ENCODE measurements at places on chromosomes 2 and 18.

DNA sequence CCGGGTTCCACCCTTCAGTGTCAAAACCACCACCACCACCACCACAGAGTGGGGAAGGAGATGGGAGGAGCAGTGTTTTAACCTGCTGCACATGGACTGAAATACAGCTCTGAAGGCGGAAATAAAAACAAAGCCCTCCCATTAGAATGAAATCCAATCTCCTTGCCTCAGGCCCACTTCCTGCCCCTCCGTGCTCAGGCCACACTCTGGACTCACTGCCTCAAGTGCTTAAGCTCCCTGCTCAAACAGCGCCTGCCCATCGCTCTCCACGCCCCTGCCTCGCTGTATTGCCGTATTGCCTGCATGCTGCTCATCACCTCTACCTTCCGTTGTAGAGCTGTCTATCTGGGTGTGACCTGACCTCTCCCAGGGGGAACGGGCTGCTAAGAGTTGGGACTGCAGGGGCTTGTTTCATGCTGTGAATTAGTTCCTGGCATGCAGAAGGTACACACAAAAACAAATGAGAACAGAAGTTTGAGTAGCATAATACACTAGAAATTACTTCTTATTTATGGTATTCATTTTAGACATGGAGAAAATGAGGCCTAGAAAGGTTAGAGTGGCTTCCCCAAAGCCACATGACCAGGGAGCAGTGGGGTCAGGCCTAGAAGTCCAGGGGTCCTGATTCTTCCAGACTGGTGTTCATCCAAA lies 31.6 kb upstream of the NEB start:
- H3K4me1 ChIP-seq = peaks cover 21% of the 10 kb centered on the region
- H3K4me3 ChIP-seq = peak overlapping the region; percentile 24

GRCh38 chr2:174124181-174124580 lies 124.2 kb downstream of the OLA1 start:
- H3K27ac ChIP-seq = no peak overlapping the region
- no peaks in the 10 kb centered on the region for H3K4me1 ChIP-seq
- H3K36me3 ChIP-seq = no peaks in the 10 kb centered on the region
- no peaks in the 10 kb centered on the region for H3K27me3 ChIP-seq
- H3K4me3 ChIP-seq = no peak overlapping the region
- no peak for DNase-seq

GRCh38 chr2:177320596-177320995 lies 56.1 kb upstream of the NFE2L2 start:
- H3K4me3 ChIP-seq = no peak overlapping the region
- no peak overlapping the region for H3K27ac ChIP-seq
- no peaks in the 10 kb centered on the region for H3K4me1 ChIP-seq
- H3K36me3 ChIP-seq = peaks cover 2% of the 10 kb centered on the region
- DNase-seq = no peak

DNA sequence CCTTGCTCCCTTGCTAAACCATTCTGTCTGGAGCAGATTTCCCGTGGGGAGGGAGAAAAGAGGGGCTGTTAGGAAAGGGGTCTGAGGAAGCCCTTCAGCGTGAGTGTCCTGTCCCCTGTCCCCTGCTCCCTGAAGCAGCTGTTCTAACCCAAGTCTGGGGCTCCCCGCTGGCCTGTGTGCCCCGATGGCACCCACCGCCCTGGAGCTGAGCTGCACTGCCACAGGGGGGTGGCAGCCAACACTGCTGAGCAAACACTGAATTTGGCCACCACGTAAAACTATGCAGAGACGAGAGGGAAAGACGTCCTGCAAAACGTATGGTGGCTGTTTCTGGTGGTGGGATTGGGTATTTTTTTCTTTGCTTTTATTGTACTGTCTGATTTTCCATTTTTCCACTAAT lies 17.9 kb downstream of the KCNG2 start:
- no peaks in the 10 kb centered on the region for H3K36me3 ChIP-seq
- no peak overlapping the region for H3K27ac ChIP-seq
- no peak overlapping the region for H3K4me3 ChIP-seq
- H3K27me3 ChIP-seq = peaks cover 49% of the 10 kb centered on the region
- H3K4me1 ChIP-seq = peaks cover 6% of the 10 kb centered on the region

DNA sequence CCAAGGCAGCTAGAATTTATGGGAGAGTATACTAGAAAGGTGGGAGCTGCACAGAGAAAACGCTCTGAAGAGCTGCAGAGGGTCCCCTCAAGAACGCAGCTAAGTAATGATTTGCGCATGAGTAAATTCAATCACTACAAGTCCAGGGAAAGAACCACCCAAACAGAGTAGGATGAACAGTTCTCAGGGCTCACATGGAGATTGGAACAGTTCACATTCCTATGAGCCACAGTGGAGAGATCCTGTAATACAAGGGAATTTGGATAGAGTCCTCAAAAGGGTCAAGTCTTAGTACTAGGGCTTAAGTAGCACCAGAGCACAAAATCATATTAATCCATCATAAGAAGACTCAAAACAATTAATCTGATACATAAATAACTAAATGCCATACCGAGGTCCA lies 12.7 kb downstream of the OLA1 start:
- no peak overlapping the region for H3K27ac ChIP-seq
- DNase-seq = no peak
- H3K27me3 ChIP-seq = no peaks in the 10 kb centered on the region
- H3K4me3 ChIP-seq = no peak overlapping the region
- H3K4me1 ChIP-seq = peaks cover 15% of the 10 kb centered on the region

- DNase-seq = no peak
- H3K27me3 ChIP-seq = peaks cover 29% of the 10 kb centered on the region
- H3K4me3 ChIP-seq = no peak overlapping the region
- H3K4me1 ChIP-seq = no peaks in the 10 kb centered on the region
- no peaks in the 10 kb centered on the region for H3K36me3 ChIP-seq
Measured at GRCh38 chr18:2148823-2149222, 422.5 kb downstream of the METTL4 start.

DNA sequence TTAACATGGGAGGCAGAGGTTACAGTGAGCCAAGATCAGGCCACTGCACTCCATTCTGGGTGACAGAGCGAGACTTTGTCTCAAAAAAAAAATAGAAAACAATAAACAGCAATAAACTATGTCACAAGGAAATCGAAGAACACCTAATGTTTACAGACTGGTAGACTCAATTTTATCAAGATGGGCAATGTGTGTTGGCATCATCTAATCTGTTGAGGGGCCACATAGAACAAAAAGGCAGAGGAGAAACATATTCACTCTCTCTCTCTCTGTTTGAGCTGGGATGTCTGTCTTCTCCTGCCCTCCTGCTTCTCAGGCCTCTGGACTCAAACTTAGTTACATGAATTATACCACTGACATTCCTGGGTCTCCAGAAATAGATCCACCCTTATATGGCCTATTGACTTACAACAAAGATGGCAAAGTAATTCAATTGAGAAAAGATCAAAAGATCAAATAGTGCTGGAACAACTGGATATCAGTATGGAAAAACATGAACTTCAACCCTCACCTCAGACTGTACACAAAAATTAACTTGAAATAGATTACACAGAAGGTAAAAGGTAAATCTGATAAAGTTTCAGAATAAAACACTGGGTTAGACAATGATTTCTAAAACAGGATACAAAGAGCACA lies 703.8 kb upstream of the CRIM1 start:
- DNase-seq = no peak
- H3K36me3 ChIP-seq = no peaks in the 10 kb centered on the region
- H3K27ac ChIP-seq = no peak overlapping the region
- H3K4me3 ChIP-seq = no peak overlapping the region
- no peaks in the 10 kb centered on the region for H3K27me3 ChIP-seq
- no peaks in the 10 kb centered on the region for H3K4me1 ChIP-seq

DNA sequence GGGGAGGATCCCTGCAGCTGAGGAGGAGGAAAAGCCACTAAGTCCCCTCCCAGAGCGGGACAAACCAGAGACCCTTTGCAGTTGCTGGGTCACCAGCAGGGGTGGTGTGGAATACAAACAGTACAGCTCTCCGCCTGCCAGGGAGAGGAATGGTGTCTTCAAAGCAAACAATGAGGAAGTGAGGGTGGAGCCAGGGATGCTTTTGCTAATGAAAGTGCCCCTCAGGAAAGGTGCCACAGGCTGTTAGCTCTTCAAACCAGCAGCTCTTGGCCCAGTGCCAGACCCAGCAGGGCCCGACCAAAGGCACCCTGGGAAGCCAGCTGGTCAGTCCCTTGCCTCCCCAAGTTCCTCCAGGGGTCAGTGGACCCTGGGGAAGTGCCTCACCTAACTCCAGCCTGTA lies 102.8 kb downstream of the HIBCH start:
- H3K4me3 ChIP-seq = no peak overlapping the region
- H3K27ac ChIP-seq = no peak overlapping the region
- peaks cover 3% of the 10 kb centered on the region for H3K36me3 ChIP-seq
- H3K4me1 ChIP-seq = peaks cover 6% of the 10 kb centered on the region
- H3K27me3 ChIP-seq = no peaks in the 10 kb centered on the region

- no peaks in the 10 kb centered on the region for H3K4me1 ChIP-seq
- H3K4me3 ChIP-seq = no peak overlapping the region
- no peak overlapping the region for H3K27ac ChIP-seq
- no peak for DNase-seq
- H3K36me3 ChIP-seq = no peaks in the 10 kb centered on the region
Measured at GRCh38 chr2:10184421-10184820, 61.9 kb downstream of the RRM2 start.

GRCh38 chr2:26613241-26614215 lies 27.6 kb downstream of the CIB4 start:
- no peak for DNase-seq
- H3K4me3 ChIP-seq = no peak overlapping the region
- peaks cover 12% of the 10 kb centered on the region for H3K4me1 ChIP-seq
- peaks cover 3% of the 10 kb centered on the region for H3K36me3 ChIP-seq
- no peak overlapping the region for H3K27ac ChIP-seq

- H3K27me3 ChIP-seq = peaks cover 72% of the 10 kb centered on the region
- no peaks in the 10 kb centered on the region for H3K36me3 ChIP-seq
- no peak for DNase-seq
- H3K27ac ChIP-seq = peak overlapping the region; percentile 46
Measured at GRCh38 chr2:86393521-86394491, 47.4 kb upstream of the KDM3A start.

GRCh38 chr2:99085421-99085820 lies 56.1 kb upstream of the C2orf15 start:
- peaks cover 62% of the 10 kb centered on the region for H3K27me3 ChIP-seq
- H3K4me3 ChIP-seq = no peak overlapping the region
- H3K36me3 ChIP-seq = no peaks in the 10 kb centered on the region
- H3K27ac ChIP-seq = no peak overlapping the region
- no peak for DNase-seq
- H3K4me1 ChIP-seq = peaks cover 8% of the 10 kb centered on the region

Data from effector memory CD8-positive, alpha-beta T cell (primary cell).